A172 (cell line): ENCODE measurements at places on chromosomes 12 and 14. TPM values are rescaled to one million over a fixed set of nuclear protein-coding genes. Genes with fewer than 3 reads are reported as not detected.

Gene TEX52
- total RNA-seq: not detected in 2 replicates

Gene OVCH1
- total RNA-seq: not detected in 2 replicates

Gene RBP5
- total RNA-seq: 0.31 TPM in 1 of 2 replicates, not detected in the other

Gene HSPB8
- total RNA-seq: 39.9 and 46.0 TPM in 2 replicates

Gene BORCS5
- 5.2 and 12.2 TPM in 2 replicates for total RNA-seq

Gene PRPH
- 4.6 and 6.9 TPM in 2 replicates for total RNA-seq

Gene IRF2BPL
- total RNA-seq: 20.8 and 24.7 TPM in 2 replicates

Gene TPPP2
- not detected in 2 replicates for total RNA-seq

Gene RASSF8
- total RNA-seq: 19.7 and 21.2 TPM in 2 replicates
